ENCODE measurements at places on chromosomes 2 and 18.

DNA sequence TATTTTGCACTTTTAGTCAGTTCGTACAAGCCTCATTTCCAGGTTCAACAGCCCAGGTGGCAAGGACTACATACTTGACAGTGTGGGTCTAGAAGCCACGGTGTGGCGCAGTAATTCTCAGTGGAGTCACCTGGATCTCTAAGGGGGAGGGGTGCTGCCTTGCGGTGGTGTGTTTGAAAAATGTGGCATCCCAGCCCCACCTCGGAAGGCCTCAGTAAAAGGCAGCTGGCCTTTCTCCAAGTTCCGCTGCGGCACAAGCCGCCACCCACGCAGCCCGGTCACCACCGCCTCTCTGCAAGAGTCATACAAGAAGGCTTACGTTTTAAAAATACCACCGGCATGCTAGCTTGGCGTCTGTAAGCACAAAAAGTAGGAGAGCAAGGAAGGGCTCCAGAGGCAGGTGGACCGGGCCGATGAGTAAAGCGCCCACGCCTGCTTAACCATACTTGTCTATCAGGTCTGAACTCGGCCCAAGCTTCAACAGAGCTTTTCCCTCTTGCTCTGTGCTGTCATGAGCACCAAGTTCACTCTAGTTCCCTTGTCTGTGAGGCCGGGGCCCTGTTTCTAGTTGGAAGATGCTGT lies 49.5 kb downstream of the SPRED2 start:
- DNase-seq, result peak; percentile 89

DNA sequence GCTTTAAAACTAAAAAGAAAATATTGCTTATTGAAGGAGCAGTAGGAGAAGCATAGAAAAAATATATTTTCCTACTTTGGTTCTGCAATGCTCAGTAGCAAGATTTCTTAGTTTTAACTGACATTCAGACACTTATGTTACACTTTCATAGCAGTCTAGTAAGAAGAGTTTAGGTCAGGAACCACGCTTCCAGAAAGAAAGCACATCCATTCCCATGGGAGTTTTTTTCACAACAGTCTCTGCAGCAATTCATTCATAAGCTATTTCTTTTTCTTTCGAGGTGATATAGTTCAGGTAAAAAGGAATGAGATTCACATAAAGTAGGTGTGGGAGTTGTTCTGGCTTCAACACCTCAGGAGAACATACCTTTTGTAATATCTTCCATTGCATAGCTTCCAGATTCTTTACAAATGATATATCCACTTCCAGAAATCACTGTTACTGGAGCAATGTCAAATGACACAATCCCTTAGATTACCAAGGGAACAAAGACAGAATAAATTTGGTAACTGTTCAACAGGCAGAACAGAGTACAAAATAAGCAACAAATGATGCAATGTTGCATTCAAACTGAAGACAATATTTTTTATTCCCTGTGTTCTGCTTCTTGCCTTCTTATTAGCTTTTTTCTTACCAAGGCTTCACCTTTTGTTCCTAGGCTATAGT lies 95.2 kb upstream of the GULP1 start:
- no peak for DNase-seq

DNA sequence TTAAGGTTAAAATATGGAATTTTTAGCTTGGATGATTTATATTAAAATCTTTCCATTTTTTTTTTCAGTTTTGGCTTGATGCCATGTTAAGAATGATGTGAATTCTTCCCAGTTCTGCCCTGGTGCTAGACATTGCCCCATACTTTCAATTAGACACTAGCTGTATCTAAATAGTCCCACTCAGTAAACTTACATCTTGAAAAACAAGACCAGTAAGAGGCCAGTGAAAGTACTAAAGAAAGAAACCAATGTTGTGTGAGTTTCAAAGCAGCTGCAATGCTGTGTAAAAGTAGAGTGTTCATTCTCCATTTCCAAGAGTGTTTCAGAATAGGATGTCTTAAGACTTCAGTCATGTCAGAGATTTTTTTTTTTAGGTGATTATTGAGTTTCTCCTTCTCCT lies 40.0 kb upstream of the CYBRD1 start:
- no peak for DNase-seq

- no peak for DNase-seq
Measured at GRCh38 chr2:180985771-180986395, 5.5 kb downstream of the UBE2E3 start.

GRCh38 chr2:237616734-237617586 lies 10.4 kb upstream of the LRRFIP1 start:
- no peak for DNase-seq

- DNase-seq, result no peak
Measured at GRCh38 chr2:153717060-153717459, 154.7 kb upstream of the GALNT13 start.

DNA sequence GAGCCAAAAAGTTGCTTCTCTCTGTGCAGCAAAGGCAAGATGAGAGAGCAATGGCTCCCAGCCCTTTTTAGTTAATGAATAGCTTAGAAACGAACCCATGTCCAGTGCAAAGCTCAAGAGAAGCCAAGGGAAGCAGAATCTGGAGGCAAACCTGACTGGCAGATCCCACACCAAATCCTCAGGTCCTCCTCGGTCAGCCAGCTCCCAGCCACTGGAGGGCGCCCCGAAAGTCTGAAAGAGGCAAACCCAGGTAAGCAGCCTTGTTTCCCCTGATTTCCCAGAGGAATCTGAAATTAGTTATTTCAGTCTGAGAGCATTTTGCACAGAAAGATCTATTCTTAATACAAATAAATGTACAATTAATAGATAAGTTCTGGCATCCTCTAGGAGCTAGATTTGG lies 71.3 kb upstream of the PID1 start:
- no peak for DNase-seq

DNA sequence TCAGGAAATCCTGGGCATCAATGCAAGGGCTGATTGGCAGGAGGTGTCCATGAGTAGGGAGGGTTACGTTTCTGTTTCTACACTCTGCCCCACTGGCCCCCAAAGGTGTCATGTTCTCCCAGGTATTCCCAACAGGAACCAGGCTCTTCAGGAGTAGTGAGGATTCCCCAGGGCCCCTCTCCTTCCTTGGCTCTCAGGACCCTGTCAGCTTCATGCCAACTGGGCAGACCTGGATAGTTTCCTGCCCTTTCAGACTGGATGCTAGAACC lies 480.6 kb upstream of the HS6ST1 start:
- DNase-seq, result no peak

DNA sequence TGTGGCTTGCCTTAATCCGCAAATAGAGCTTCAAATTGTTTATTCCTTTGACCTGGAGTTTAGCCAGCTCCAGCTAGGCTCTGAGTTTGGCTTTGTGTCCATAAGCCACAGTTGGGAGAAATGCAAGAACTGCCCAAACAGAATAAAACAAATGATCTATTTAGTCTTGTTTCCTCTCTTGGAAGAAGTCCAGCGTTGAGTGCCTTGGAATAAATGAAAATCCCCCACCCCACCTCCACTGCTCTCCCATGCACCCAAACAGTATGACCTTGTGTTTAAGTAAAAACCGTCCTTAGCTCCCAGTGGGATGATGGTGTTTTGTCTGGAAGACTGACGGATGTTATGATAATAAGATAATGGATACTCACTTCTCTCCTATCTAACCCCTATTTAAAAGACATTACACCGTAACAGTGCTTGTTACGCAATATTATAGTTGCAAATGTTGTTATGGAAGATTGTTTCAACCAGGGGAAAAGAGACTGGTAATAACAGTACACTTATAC lies 3.2 kb upstream of the SERPINE2 start:
- no peak for DNase-seq

DNA sequence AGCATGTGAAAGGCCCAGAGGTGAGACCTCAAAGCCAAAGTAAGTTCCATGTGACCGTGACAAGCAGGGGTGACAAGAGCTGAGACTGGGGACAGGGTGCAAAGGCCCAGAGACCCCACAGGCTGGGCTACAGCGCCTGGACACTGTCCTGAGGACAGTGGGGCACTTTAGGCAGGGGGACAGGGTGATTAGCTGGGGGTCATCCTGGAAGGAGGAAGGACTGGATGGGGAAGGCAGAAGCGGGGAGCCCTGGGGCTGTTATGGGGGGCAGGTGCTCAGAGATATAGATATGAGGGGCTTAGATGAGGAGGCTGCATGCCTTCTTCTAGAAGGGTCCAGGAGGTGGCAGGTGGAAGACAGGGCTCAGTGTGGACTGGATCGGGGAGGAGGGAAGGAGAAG lies 31.5 kb downstream of the KIF1A start:
- no peak for DNase-seq

DNA sequence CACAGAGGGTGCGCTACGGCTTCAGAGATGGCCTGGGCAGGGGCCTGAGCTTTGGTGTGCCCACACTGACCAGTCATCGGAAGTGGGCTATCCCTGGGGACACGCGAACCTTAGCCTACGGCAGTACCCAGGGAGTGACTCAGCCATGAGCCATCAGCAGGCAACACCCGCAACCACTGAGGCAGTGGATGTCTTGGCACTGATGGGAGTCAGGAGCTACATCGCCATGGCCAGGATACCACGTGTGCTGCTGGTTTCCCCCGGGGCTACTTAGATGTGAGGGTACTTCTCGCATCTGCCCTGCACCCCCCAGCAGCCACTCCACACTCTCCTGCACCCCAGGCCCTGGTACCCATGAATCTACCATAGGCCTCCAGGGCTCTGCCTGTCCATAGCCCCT lies 12.8 kb upstream of the HPCAL1 start:
- peak; percentile 68 for DNase-seq

DNA sequence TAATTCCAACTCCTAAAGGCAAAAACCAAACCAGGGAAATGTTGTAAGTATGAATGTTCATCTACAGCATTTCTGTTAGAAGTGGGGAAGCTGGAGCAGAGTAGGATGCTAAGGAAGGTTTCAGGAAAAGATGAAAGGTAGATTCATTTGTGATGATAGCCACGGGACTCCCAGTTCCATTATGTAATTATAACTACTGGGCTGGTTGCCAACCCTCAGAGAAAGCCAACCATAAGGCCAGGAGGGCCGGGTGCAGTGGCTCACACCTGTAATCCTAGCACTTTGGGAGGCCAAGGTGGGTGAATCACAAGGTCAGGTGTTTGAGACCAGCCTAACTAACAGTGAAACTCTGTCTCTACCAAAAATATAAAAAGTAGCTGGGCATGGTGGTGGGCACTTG lies 288.9 kb upstream of the ETAA1 start:
- no peak for DNase-seq

DNA sequence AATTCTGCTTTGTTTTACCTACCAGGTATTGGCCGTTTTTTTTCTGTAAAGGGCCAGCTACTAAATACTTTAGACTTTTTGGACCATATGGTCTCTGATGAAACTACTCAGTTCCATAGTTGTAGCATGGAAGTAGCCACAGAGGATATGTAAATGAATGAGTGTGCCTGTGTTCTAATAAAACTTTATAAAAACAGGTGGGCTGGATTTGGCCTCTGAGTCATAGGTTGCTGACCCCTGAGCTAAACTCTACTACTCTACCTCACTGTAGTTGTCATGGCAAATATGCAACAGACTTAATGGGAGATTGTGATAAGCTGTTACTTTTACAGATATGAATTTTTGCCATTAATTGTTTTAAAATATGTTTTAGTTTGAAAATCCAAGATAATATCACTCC lies 19.7 kb downstream of the CLIP4 start:
- no peak for DNase-seq
